ENCODE measurements at places on chromosomes 16 and 17.

GRCh38 chr17:59694344-59694743 lies 12.9 kb downstream of the PTRH2 start:
- DNase-seq = no peak

- no peak for DNase-seq
Observed at GRCh38 chr17:77593081-77593480, 365.4 kb upstream of the TNRC6C start.

DNA sequence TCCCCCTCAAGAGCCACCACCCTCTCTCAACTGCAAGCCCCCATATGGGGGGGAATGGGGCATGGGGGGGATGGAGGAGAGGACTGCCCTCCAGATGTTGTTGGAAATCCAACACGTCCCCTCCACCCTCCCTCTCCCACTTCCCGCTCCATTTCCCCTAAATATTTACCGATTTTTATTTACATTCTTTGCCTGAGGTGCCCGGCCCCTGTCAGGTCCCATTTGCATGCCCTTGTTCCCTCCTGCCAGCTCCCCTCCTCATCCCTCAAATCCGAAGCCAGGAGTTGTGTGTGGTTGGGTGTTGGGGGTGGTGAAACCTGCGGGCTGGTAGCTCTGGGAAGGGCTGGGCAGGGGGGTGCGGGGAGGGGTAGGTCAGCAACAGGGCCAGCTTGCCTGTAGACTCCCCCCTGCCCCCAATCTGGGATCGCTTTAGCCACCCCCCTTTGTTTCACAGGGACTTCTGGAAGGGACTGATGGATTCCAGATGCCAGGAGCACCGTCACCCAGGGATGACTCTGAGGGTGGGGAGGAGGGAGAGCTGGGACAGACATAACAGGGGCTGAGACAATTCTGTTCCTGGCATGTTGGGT lies 39.7 kb upstream of the NGFR start:
- DNase-seq = no peak

- DNase-seq = no peak
Observed at GRCh38 chr17:7754656-7755055, 37.1 kb downstream of the DNAH2 start.

DNA sequence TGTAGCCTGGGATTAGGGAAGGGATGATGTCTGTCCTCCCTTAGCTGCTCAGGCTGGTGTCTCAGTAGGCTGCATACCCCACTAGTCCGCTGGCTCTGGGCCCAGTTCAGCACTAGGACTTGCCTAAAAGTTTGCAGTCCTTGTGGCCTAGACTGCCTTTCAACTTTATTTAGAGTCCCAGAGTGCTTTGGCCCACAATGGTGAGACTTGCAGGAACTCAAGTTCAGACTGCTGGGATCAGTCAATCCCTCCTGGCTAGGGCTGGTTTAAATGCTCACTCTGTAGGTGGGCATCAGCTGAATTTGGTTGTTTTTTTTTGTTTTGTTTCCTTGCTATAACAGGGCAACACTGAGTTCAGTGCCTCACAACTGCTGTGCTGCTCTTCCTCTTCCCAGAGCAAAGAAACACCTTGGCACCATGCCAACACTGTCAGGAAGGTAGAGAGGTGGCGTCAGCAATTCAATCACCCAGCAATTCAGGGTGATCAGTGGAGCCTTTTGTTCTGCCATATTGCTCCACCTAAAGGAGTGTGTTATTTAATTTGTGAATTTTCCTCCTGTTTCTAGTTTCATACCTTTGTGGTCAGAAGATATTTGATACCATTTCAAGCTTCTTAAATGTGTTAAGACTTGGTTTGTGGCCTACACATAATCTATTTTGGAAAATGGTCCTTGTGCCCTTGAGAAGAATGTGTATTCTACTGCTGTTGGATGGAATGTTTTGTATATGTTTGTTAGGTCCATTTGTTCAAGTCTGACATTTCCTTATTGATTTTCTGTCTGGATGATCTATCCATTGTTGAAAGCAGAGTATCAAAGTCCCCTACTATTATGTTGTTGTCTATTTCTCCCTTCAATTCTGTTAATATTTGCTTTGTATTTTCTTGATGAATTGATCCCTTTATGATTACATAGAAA lies 284.0 kb upstream of the PMFBP1 start:
- DNase-seq = no peak

DNA sequence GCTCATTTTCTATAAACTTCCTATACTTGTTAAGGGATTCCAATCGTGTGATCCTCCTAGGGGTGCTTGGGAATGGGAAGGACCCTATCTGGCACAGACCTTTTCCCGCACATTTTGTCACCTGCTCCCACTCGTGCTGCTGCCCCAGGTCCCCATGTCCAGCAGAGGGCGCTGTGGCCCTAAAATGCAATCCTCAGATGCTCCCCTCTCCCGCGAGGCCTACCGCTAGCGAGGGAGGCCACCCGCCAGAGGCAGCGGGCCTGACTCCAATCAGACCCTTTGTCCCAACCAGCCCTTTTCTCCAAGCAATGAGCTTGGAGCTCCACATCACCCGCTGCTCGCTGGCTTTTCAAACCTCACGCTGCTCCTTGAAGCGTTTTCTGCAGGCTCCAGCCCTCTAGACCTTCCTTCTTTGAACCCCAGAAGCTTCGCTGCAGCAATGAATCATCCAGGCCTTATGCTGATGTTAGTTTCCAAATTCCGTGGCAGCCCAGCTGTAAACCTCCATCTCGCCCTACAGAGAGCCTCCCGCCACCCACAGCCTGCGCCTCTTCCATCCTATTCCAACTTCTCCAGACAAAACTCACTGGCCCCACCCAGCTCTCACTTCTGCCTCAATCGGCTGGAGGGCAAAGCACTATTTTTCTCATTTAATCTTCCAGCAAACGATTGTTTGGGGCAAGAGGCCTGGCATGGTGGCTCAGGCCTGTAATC lies 23.6 kb upstream of the FZD2 start:
- DNase-seq = peak; percentile 78

GRCh38 chr17:17712268-17712924 lies 31.1 kb downstream of the RAI1 start:
- no peak for DNase-seq

- DNase-seq = no peak
Observed at GRCh38 chr16:67790071-67790470, 16.3 kb downstream of the RANBP10 start.

- DNase-seq = no peak
Observed at GRCh38 chr16:84585886-84586285, 32.0 kb downstream of the COTL1 start.

- DNase-seq = no peak
Observed at GRCh38 chr17:70520447-70520846, 351.1 kb downstream of the KCNJ2 start.

DNA sequence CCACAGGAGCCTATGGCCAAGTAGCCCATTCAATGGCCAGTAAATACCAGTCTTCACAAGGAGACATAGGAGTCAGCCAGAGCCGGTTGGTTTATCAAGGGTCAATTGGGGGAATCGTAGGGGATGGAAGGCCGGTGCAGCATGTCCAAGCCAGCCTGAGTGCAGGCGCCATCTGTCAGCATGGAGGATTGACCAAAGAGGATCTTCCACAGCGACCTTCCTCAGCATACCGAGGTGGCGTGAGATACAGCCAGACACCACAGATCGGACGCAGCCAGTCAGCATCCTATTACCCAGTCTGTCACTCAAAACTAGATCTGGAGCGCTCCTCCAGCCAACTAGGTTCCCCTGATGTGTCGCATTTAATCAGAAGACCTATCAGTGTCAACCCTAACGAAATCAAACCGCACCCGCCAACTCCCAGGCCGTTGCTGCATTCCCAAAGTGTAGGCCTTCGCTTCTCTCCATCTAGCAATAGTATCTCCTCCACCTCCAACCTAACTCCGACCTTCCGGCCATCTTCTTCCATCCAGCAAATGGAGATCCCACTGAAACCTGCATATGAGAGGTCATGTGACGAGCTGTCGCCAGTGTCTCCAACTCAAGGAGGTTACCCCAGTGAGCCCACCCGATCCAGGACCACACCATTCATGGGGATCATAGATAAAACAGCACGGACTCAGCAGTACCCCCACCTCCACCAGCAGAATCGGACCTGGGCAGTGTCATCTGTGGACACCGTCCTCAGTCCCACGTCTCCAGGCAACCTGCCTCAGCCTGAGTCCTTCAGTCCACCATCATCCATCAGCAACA lies 25.0 kb downstream of the CYB561 start:
- DNase-seq = no peak

DNA sequence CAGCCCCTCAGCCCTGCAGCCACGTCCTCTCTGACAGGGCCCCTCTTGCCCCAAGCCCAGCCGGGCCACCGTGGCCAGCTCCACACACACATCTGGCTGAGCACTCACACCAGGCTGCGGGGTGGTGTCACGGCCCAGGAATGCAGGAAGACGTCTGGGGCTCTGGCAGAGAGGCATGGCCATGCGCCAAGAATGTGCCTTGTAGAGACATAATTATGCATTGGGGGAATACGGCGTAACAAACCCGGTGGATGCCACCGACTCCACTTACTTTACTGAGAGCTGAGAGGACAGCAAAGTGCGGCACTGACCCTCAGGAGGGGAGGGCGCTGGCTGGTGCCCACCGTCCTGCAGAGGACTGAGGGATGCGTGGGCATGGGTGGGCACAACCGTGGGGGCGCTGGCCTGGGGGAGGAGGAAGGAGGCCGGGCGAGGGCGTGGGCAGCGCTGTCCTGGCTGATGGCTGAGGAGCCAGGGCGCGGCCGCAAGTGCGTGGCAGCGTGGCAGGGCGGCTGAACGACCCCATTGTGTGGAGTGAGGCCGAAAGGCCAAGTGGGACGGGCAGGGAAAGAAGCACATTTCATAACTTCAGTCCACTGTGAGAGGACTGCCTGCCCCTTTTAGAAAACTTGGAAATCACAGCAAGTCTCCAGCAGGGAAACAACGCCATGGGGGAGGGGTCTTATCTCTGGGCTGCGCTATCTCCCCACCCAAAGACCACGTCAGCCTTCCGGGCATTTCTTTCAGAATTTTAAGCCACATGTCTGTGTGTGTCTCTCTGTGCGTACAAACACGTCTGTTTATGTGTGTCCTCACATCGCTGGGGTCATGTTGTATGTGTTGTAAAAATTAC lies 30.6 kb downstream of the METRNL start:
- no peak for DNase-seq
